ENCODE measurements at places on chromosomes 2 and 18.

- DNase-seq, result no peak
Observed at GRCh38 chr18:76715012-76715610, 107.2 kb upstream of the ZNF236 start.

- peak; percentile 12 for DNase-seq
Observed at GRCh38 chr18:74456349-74457042, 612 bp downstream of the DIPK1C start.

- no peak for DNase-seq
Observed at GRCh38 chr2:16179701-16180416, 239.5 kb downstream of the MYCN start.

- DNase-seq, result no peak
Observed at GRCh38 chr2:129193961-129194360, 785.5 kb upstream of the RAB6C start.

DNA sequence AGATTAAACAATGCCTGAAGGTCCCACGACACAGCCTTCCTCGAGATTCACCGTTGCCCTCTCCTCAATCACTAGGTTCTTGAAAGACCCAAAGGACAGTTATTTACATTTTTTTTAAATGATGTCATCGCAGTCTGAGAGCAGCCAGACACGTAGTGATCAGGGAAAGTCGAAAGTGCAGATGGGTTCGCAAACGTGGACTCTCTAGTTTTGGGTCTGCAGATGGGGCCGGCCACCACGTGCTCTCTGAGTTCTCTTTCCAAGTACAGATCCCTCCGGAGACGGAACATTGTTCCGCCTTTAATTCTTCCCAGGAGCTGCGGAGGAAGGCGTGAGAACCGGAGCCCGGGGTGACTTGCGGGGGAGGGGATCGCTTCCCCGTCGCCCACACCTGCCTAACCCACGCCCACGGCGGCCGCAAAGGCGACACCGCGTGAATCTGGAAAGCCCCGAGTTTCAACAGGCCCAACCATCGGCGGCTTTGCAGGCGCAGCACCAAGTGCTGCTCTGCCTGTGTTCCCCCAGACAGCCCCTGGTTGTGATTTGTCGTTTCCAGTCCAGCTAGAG is 54.3 kb downstream of the PKDCC start:
- no peak for DNase-seq

GRCh38 chr2:221518201-221518934 is 53.7 kb downstream of the EPHA4 start:
- DNase-seq, result no peak

DNA sequence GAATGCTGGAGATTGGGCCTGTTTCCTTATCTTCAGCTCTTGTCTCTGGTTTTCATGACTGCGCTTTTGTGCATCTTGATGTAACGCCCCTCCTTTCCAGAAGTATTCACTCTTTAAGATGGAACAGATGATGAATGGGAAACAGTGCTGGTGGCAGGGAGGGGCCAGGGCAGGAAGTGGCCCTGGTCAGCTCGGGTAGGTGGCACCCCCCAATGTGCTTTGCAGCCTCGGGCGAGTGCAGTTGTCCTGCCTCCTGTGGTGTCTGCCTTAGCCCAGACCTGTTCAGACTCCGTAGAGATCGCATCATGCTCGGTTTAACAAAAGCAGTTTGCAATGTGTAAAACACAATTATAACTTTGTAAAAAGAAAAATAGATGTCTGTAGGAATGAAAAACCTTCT is 17.0 kb upstream of the MGAT4A start:
- DNase-seq, result no peak

- DNase-seq, result no peak
Observed at GRCh38 chr2:9897331-9897737, 54.1 kb downstream of the TAF1B start.

- DNase-seq, result no peak
Observed at GRCh38 chr18:73201940-73202339, 334.2 kb upstream of the NETO1 start.

- DNase-seq, result no peak
Observed at GRCh38 chr18:75421656-75422055, 5.8 kb downstream of the SMIM21 start.

DNA sequence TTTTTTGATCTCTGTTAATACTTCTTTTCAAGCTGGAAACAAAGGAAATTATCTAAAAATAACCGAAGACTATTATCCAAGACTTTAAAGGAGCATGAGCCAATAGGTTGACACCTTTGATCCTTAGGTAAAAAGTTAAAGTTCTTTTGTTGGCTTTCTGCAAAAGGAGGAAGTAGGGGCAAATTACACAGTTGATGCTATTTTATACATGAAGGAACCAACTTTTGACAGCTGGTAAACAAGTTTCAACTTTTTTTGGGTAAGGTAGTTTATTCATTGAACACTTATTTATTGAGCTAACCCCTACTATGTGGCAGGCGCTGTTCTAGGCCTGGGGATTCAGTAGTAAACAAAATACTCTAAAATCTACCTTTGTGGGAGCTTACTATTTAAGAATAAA is 66.6 kb upstream of the ZEB2 start:
- DNase-seq, result no peak

DNA sequence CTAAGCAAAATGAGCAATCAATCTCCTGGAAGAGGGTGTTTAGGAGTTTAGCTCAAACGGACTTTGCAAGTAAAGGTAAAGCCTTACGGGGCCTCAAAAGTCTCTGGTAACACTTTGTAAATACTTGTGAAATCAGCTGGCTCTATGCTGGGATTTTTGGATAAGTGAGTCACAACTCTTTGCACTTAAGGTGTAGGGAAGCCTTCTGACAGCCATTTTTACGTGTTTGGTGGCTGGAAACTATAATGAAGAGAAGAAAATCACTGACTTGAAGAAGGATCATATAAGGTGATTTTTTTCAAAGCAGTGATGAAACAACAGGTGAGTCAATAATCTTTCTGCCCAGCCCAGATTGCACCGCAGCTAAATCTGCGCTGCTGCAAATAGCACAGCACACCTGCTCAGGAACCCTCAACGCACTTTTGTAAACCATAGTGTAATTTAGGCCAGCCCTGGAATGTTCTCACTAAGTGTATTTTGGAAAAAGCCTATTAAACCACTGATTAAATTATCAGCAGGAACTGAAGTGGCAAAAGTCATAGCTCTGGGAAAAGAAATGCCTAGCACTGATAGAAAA is 218.8 kb downstream of the AGPS start:
- no peak for DNase-seq

- DNase-seq, result no peak
Observed at GRCh38 chr2:100178085-100178788, 35.8 kb upstream of the AFF3 start.

- no peak for DNase-seq
Observed at GRCh38 chr2:53694096-53694771, 73.4 kb upstream of the CHAC2 start.

GRCh38 chr2:111663471-111664274 is 220.3 kb downstream of the ANAPC1 start:
- DNase-seq, result no peak

- DNase-seq, result no peak
Observed at GRCh38 chr2:235343869-235344268, 150.0 kb upstream of the AGAP1 start.

DNA sequence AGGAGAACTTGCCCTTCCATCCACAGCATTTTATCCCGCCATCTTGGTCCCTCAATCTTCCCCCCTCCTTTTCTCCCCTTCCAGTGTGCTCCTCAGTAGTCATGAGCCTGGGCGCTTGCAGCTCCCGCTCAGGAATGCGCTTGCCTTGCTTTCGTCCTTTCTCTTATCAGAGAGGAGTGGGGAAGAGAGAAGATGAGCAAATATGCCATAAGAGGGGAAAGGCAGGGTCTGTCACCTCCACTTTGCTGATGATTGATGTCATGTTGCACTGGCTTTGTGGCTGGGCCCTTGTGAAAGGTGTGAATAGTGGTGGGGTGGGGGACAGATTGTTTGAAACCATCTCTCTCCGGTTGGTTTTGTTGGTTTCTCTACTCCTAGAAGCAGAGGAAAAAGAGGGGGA is 569.3 kb downstream of the TNS1 start:
- DNase-seq, result no peak

DNA sequence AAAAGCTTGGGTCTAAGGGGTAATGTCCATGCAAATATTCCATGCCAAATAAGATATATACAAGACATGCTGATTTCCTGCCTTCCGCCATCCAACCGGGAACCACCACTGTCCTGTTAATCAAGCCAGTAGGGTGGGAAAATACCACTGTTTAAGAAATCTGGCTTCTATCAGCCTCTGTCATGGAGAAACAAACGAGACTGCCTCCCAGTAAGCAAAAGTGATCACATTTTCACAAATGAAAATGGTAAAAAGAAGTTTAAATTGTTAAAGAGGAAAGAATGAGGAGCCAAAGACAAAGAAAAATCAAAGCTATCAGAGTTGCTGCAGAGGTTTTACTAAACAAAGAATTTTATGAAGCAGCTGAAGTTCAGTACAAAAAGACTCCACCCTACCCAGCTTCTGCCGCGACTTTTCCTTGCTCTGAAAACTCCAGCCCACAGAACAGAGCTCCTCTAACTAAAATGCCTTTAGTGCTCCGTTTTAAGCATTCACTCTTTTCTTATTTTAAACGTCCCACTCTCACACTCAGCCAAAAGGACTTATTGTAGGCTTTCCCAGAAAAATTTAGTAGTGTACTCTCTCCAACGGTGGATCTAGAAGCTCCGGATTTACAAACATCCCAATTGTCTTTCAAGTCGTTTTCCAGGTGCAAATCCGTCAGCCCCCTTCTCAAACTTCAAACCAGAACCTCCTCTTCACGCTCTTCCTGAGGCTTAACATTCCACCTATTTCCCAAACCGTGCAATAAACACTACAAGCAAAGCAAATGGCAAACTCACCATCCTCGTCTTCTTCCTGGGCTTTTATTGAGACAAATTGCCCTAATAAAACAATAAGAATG is 613 bp downstream of the COL5A2 start:
- no peak for DNase-seq

- no peak for DNase-seq
Observed at GRCh38 chr2:5677133-5677532, 15.1 kb upstream of the SOX11 start.

GRCh38 chr2:238925816-238926521 is 78.1 kb downstream of the TWIST2 start:
- DNase-seq, result no peak

DNA sequence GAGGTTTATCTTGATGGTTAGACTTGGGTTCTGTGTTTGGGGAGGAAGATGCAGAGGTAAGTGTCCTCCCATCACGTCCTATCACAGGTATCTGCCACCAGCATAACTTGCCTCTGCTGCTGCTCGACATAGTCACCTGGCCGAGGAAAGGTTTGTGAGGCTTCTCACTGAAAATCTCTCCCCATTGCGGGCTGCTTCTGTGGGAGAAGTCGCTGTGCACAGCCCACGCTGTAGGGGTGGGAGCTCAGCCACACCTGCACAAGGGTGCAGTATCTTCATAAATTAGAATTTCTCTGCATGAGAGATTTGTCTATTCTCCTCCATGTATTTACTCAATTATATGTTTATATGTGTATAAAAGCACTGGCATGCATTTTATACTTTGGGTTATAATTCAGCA is 415.7 kb upstream of the MYT1L start:
- DNase-seq, result no peak

- DNase-seq, result no peak
Observed at GRCh38 chr2:99181624-99182000, 628 bp downstream of the MRPL30 start.

GRCh38 chr2:238916875-238917590 is 69.1 kb downstream of the TWIST2 start:
- no peak for DNase-seq
